ENCODE measurements at places on chromosomes 4 and X. TPM values are rescaled to one million over a fixed set of nuclear protein-coding genes. Genes with fewer than 3 reads are reported as not detected.

DNA sequence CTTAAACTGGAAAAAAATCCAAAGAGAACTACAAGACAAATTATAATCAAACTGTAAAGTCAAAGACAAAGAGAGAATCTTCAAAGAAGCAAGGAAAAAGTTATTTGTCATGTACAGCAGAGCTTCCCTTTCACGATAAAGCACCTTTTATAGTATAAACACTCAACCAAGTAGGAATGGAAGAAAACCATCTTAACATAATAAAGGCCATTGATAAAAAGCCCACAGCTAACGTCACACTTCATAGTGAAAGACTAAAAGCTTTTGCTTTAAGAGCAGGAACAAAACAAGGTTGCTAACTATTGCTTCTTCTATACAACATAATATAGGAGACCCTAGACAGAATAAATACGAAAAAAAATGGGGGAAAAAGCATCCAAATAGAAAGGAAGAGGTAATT lies 595.7 kb upstream of the POU3F4 start:
- no peak for DNase-seq

DNA sequence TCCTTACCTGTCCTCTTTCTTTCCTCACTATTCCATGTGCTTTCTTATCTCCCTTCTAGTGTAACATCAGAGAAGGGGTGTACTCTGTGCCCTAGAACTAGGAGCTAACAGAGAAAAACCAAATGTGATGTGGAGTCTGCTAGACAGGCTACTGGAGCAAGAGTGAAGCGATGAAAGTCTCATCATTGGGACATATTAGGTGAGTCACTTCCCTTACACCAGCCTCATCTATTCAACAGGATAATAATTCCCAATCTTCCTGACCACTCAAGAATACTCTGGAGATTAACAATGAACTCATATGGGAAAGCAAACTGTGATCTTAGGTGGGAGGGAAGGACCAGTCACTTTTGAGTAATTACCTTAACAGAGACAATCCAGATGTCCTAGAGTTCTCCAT lies 58.1 kb downstream of the RAB40A start:
- peak; percentile 9 for DNase-seq

DNA sequence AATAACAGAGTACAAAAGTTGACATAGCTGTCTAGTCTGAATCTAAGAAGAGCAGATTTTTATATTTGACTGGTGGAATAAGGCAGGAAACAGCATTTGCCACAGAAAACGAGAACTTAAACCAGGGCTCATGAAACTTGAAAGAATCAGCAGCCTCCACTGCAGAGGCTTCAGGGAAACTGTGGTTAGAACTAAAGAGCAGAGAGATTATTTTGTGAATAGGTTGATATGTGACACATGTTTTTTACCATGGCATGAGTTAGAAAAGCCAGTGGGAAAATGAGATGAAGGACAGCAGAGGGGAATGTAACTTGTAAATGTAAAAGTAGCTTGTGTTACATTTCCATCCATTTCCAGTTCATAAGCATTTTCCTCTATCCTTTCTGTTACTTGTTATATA lies 63.7 kb upstream of the CAMK2D start:
- DNase-seq: no peak

DNA sequence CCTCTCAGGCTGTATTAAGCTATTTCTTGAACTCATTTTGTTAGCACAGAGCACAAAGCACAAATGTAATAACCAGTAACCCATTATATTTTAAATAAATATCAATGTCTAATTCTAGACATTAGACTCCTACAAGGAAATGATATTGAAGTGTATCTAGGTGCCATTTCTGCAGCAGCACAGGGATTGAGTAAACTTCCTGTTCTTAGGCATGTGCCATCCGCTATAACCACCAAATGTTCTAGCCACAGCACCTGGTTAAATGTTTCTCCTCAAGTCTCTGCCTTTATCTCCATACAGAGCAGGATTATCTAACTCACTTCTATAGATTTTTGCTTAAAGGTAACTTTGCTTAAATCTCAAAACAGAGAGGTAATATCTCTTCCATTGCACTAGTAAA lies 51.4 kb downstream of the SGMS2 start:
- no peak for DNase-seq

- no peak for DNase-seq
These were observed 1825.7 kb upstream of the ADGRL3 start for GRCh38 chr4:59374416-59374815.

DNA sequence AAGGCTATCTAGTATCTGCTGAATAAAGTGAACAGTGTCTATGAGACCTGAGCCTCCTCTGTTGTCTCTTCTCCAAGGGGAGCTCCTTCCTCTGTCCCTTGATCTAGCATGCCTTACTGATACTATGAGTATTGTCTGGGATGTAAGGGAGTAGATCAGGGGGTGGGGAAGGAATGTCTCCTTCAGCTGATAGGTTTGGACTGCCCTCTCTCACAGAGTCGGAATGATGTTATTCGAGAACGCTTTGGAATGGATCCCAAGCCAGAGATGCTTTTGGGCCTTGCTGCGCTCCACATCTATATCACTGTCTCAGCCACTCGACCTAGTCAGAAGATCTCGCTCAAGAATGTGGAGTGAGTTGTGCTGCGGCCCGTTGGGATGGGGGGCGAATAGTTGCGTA lies 68.3 kb upstream of the PRPS1 start:
- DNase-seq: no peak

DNA sequence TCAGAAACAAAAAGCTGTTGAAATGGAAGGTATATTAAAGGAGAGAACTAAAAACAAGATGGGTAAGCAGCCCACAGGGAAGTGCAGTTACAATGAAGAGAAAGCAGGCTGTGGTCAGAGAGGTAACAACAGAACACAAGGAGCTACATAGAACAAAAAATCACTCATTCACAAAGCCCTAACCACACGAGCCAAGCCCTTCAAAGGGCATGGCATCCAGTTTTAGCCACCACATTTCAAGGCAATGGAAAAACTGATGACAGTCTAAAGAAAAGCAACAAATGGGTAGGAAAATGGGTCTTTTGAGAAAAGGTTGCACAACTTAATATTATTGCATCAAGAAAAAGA lies 37.5 kb downstream of the KDR start:
- no peak for DNase-seq

DNA sequence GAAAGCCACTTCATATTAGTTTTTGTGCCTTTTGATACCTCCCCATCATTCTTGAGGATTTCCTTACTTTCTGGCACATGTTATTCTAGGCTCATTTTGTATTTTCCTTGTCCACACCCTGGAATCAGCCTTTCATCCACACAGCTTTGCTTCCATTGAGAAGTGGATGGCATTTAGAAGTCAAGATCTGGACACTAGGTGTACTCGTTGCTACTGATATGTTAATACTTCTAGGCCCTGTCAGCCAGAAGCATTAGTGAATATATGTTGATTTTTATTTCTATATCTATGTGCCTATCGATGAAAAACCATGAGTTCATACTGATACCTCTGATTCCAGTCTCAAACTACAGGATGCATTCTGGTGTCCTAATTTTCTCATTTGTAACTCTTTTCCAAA lies 73.2 kb downstream of the ARHGAP24 start:
- peak; percentile 13 for DNase-seq

DNA sequence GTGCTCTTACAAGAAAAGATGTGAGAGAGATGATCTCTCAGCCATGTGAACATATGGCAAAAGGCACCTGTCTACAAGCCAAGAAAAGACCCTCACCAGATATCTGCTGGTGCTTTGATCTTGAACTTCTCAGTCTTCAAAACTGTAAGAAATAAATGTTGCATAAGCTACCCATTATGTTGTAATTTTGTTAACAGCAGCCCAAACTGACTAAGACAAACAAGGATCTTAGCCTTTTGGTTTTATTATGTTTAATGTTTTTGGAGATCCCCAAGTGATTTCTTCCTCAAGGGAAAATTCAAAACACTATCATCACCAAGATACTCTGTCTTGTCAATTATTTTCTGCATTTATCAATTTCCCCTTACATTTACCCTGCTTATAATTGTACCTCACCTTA lies 21.8 kb upstream of the CCNI start:
- DNase-seq: no peak

- no peak for DNase-seq
These were observed 1.3 kb downstream of the GAK start for GRCh38 chr4:930827-931193.

- DNase-seq: no peak
These were observed 21.1 kb upstream of the GPR50 start for GRCh38 chrX:151155234-151155633.

DNA sequence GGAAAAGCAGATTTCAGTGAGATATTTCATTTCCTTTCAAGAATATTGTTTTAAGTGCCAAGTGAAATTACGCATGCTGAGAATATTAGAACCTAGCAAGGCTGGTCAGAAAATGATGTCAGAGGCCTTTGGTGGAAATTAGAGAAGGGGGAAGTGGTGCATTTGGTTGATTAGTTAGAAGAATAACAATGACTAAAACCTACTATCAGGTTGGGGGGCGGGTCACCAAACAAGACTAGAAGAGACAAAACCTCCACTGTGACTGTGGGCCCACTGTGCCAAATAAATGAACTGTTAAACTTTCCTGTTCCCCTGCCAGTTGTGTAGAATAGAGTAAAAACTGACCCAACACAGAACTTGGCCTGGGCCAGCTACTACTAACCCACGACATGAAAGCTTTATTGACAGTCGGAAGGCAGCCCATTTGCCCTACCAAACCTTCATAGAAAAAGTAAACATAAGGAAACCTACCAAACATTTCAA lies 2.9 kb downstream of the RAPGEF2 start:
- peak; percentile 10 for DNase-seq

DNA sequence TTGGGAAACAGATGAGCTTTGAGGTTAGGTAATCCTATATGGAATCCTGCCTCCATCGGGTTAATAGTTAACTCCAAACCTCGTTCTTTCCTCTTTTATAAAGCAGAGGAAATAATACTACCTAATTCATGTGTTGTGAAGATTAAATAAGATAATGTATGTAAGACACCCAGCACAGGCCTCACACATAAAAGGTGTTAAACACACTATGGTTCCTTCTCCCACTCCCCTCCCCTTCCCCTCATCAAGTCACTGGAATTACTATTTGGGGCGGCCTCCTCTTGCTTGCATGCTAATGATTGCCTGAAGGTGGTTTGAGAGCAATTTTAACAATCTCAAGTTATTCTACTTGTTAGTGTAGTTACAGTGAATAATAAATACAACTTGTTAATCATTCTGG lies 404.4 kb upstream of the RASGEF1B start:
- DNase-seq: no peak

GRCh38 chrX:7146703-7147412 lies 654 bp upstream of the STS start:
- no peak for DNase-seq

DNA sequence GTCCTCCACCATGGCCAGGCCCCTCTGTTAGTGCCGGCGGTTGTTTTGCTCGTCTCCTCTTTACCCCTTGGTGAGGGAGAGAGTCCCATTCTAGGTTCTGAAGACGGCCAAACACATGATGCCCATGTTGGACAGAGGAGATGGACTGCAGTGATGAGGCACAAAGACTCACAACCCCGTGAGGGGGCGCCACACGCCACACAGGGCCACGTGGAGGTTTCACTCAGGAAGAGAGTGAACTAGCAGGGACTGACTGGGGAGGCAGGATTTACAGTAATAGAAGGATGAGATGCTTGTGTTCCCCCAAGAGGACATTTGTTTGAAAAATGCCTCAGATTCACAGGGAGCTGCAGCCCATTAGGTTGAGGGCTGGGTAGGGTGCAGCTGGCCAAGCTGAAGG lies 655.3 kb upstream of the FRG1 start:
- no peak for DNase-seq

GRCh38 chrX:132875650-132876522 lies 82.5 kb downstream of the HS6ST2 start:
- no peak for DNase-seq

DNA sequence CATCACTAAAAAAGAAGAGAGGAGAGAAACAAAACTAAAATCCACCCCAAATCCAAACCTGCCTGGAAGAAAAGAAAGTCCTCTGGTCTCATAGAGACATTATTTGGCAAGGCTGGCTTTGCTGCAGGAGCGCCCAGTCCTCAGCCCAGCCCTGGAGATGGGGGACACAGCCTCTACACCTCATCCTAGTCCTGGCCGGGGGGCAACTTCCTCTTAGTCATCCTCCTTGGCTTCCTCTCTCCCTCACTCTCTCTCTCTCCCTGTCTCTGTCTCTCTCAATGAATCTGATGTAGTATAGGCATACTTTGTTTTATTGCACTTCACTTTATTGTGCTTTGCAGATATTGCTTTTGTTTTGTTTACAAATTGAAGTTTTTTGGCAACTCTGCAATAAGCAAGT lies 55.8 kb upstream of the MAGEB10 start:
- no peak for DNase-seq

DNA sequence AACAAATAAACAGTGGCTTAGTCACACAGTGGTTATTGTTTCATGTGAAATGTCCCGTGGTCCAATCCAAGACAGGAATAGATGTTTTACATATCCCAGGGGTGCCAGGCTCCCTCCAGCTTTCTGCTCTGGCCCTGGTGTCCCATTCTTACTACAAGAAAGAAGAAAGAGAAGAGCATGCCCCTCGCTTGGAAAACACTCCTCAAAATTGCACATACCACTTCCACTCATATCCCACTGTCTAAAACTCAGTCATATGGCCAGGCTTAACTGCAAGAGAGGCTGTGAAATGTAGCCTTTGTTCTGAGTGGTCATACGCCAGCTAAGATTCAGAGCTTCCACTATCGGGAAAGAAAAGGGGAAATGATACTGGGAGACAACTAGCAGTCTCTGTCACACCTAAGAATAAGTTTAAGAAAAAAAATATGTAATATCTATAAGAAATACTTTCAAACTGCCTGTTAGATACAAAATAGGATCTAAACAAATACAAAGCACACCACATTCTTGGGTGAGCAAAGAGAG lies 306.8 kb upstream of the FAM241A start:
- no peak for DNase-seq

- no peak for DNase-seq
These were observed 1630.7 kb upstream of the IGFBP7 start for GRCh38 chr4:58740897-58741296.

DNA sequence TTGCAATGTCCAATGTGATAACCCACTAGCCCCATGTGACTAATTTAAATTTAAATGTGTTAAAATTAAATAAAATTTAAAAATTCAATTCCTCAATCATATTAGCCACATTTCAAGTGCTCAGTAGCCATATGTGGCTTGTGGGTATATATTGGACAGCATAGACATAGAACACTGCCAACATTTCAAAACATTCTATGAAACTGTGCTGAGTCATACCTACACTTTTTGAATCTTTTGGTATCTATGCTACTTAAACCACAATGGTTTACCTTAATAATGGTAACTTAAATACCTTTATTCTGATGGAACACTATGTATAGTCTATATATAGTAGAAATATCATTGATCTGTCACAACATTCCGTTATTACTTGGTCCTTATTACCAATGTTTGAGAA lies 223.4 kb upstream of the ATOH1 start:
- peak; percentile 33 for DNase-seq

The NFXL1 gene
- 5.4 TPM for polyA plus RNA-seq

The GABRE gene
- 4.4 TPM for polyA plus RNA-seq

The PCDH11X gene
- not detected for polyA plus RNA-seq

The IL1RAPL1 gene
- polyA plus RNA-seq: 0.01 TPM

The FGF13 gene
- polyA plus RNA-seq: not detected

The NPY1R gene
- polyA plus RNA-seq: 0.03 TPM

The AKAP14 gene
- polyA plus RNA-seq: not detected

The MAGED2 gene
- 92.1 TPM for polyA plus RNA-seq

Data from foreskin keratinocyte (primary cell).